Pancreas (tissue), 10 donors: ENCODE measurements at places on chromosomes 5 and 9.

DNA sequence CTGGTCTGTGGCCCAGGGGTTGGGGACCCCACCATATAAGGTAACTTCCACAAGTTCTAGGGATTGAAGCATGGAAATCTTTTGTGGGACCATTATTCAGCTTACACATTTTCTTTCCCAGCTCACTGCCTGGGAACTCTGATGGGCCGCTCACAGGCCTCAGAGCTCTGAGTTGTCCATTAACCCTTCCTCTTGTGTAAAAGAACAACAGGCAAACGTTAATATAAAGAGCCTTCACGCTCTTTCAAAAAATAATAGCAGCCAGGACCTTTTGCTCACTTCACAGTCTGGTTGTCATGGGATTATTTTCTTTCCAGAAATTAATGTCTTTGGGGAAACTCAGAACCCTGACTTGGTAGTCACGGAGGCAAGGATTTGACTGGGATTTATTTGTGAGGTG lies 443.3 kb downstream of the AGTPBP1 start:
- no peak for DNase-seq

GRCh38 chr5:15283076-15283475 lies 216.9 kb upstream of the FBXL7 start:
- no peak for DNase-seq

DNA sequence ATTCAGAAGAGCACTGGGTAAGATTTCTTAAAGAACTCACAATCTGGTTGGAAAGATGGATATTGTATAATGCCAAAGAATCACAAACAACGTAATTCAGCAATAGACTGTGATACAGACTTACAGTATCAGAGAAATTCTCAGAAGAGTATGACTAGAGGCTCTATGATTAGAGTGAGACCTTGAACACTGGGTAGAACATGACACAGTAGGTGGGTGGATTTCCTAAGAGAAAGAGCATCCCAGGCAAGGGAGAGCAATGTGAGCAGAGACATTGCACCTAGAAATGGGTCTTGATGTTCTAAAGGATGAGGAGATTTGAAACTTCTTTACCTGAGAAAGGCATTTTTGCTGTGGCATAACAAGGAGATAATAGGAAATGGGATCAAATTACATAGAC lies 27.3 kb upstream of the CAST start:
- DNase-seq, result no peak

DNA sequence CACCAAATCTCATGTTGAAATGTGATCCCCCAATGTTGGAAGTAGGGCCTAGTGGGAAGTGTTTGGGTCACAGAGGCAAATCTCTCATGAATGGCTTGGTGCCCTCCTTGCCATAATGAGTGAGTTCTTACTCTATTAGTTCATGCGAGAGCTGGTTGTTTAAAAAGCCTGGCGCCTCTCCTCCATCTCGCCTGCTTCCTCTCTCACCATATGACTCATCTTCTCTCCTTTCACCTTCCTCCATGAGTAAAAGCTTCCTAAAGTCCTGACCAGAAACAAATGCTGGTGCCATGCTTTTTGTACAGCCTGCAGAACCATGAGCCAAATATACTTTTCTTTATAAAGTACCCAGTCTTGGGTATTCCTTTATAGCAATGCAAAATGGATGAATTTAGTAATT lies 20.9 kb upstream of the ARHGAP26 start:
- no peak for DNase-seq

DNA sequence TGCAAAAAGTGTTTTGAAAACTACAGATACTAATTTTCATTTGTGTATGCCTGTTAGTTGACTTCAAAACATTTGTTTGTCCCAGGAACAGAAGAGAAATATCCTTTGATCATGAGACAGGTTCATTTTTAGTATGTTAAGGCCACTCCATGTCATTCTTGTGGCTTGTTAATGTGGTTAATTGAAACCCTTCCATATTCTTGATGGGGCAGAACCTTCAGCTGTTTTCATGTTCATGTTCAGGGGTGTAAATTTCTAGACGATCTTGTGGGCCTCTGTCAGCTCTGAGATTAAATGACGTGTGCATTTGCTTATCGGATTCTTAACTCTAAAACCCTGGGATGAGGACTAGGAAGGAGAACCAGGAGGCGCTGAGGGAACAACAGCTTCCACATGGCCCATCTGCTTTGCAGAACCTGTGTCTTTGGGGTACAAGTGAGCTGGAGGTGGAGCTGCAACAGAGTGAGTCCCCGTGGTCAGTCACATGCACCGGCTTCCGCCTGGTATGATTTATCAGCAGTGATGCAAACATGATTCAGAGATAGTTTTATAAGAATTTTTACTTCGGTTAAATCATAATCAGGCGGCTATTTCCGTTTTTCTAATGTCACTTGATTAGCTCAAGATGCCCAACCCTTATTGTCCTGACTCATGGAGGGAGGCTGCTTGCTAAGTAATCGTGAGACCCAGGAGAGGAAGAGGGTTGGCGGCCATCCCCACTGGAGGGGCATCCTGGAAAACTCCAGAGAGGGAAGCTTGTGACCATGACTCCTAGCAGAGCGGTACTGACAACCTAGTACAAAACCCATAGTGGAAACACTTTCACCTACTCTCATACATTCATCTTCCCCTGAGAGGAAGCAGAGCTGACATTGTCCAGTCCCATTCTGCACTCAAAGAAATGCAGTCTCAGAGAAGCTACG lies 138.4 kb downstream of the C9orf152 start:
- DNase-seq, result peak; percentile 21

DNA sequence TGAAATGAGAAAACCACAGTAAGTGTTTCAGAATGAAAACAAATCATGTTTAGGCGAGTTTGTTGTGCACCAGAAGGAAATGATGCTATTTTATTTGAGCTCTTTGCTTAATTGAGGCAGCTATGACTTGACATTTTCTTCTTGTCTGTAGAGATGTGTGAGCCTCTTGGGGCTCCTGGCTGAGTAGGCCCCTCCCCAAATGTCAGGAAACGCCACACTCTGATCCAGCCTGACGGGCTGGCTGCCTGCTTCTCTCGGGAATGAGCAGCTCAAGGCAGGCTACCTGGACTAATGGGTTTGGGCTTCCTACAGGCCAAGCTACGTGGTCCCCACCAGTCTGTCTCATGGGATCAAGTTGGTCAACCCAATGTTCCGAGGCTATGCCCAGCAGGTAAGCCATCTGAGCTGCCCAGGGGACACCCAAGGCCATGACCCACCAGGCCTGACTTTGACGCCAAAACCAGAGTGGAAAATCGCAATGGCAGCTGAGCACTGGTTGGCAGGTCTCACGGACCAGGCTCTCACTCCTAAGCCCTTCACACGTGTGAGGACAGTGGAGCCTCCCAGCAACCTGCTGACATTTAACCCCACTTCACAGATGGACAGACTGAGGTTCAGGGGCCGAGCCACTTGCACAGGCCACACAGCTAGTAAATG lies 29.9 kb downstream of the USP20 start:
- DNase-seq, result no peak

GRCh38 chr9:137550231-137550621 lies at the start of gene PNPLA7:
TSS of gene PNPLA7 (minus strand) at chr9:137550402. CDS start at chr9:137550197, 205 bp downstream.
- DNase-seq, result peak; percentile 90

- DNase-seq, result no peak
These were observed 537.8 kb upstream of the FTMT start for GRCh38 chr5:121313886-121314285.

DNA sequence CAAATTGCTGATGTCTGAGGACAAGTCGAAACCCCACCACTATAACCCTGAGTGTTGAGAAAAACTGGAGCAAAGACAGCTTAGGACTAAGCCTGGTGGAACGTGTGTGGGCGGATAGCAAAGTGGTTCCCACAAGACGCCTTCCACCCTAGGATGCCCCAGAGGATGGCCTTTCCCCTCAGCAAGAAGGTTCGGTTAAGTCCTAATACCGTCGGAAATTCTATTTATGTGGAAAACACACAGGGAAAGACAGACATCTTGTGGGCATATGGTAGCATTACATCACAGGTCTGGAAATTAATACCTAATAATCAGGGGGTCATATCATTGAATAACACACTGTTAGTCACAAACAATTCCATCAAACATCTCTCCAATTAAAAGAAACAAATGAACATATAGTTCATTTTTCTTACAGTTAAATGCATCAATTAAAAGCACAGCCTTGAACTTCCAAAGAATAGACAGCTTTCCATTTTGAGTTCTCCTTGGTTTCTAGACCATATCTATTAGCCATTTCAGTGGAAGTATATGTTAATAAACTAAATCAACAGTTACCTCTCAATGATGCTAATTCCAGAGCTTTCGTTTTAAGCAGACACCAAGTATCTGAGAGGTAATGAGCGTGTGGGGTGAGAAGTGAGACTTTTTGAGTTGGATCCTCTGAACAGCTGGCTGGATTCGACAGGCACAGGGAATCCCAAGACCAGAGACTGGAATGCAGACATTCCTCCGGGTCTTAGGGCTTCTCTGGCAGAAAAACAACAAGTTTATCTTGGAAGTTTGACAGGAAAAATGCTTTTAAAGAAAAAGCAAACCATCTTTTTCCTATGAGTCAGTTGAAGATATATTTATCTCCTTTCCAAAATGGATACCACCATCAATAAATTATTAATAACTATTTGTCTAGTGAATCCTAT lies 2.9 kb upstream of the ICE1 start:
- no peak for DNase-seq

- DNase-seq, result no peak
These were observed 379.5 kb downstream of the NFIB start for GRCh38 chr9:13934416-13934815.

- DNase-seq, result no peak
These were observed 23.3 kb downstream of the TRIP13 start for GRCh38 chr5:915946-916345.

- DNase-seq, result no peak
These were observed 12.6 kb downstream of the PDE6A start for GRCh38 chr5:149931992-149932436.

- DNase-seq, result no peak
These were observed 115.1 kb upstream of the LPCAT1 start for GRCh38 chr5:1638658-1639400.

GRCh38 chr9:115250621-115251032 lies 132.7 kb upstream of the TNC start:
- DNase-seq, result no peak

GRCh38 chr9:120932086-120932823 lies 5.7 kb upstream of the TRAF1 start:
- DNase-seq, result no peak

GRCh38 chr5:102527547-102527946 lies 28.7 kb upstream of the SLCO6A1 start:
- no peak for DNase-seq

DNA sequence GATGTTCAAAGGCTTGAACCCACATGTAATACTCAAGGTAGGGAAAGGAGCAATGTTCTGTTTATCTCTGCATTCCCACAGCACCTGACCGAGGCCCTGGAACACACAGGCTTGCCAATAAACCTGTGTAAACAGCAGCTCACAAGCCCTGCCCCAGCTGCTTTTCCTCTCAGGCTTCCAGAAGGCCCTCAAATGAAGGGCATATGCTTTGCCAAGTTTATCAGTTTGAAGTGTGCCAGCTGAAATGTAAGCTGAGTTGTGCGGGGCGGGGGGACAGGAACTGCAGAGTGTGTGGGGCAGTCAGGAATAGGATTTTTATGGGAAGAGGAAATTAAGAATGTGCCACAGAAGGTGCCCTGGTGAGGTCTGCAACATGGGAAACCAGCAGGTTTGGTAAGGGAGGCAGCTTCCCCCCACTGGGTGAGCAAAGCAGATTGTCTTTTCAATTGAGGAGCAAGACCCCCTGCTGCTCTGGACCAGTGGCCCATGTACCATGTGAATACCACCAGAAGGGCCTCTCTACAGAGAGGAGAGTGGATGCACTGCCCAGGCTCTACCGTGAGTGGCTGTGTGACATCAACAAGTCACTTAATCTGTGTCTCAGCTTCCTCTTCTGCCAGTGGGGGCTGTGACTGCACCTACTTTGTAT lies 194.8 kb downstream of the SPOCK1 start:
- peak; percentile 92 for DNase-seq

- DNase-seq, result no peak
These were observed 3.4 kb downstream of the FNBP1 start for GRCh38 chr9:130039528-130040147.

DNA sequence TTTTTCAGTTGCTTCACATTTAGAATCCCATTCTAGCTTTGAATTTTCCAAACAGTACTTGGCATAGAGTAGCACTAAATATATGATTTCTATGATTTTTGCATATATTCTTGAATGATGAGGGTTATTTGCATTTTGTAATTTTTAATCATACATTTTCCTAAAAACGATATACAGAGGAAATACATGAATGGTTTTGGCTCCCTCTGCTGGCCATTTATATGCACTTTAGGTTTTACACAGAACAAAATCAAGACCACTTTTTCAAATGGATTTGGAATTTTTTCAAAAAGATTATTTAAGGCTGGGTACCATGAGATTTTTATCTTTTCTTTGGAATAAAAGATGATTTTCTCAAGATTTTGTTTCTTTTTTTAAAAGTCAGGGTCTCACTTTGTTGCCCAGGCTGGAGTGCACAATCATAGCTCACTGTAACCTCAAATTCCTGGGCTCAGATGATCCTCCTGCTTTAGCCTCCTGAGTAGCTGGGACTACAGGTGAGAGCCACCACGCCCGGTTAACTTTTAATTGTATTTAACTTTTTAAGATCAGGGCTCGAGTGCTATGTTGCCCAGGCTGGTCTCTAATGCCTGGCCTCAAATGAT lies 16.7 kb upstream of the COMMD10 start:
- DNase-seq, result peak; percentile 26

DNA sequence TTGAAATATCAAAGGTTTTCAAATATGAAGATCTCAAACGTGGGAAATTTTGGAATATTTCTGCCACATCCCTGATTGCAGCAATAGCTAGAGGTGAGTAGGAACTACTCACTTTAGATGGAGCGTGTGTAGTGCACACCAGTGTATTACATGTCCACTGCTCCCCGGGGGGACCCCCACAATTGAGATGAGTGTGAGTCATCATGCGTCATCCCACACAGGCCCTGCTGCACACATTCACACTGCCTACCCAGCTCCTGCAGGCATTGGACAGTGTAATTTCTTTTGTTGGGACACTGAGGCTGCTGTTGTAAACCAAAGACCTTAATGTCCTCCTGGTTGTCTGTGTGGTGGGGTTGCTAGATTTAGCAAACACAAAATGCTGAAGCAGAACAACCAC lies 280.0 kb downstream of the GAS1 start:
- no peak for DNase-seq

DNA sequence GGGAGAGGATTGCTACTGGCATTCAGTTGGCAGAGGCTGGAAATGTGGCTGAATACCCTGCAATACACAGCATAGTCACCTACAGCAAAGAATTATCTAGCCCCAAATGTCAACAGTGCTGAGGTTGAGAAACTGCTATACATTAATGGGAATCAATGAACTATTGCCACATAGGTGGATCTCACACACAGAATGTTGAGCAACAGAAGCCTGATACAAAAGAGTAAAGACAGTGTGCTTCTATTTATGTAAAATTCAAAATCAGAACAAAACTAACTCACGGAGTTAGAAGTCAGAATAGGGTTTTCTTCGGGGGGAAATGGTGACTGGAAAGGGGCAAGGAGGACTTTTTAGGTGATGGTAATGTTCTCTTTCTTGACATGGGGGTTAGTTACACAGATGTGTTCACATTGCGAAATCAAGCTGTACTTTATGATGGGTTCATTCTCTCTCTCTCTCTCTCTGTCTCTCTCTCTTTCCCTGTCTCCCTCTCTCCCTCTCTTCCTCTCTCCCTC lies 45.7 kb upstream of the PANK3 start:
- DNase-seq, result no peak

GRCh38 chr5:178240341-178240741 lies 7.7 kb upstream of the PHYKPL start:
- DNase-seq, result no peak

GRCh38 chr5:138503487-138504270 lies 38.4 kb downstream of the EGR1 start:
- DNase-seq, result no peak

GRCh38 chr5:162487528-162488525 lies 420.3 kb downstream of the GABRG2 start:
- DNase-seq, result no peak
